ENCODE measurements at places on chromosomes 2 and 18.

GRCh38 chr2:221549143-221549542 lies 23.0 kb downstream of the EPHA4 start:
- DNase-seq = peak; percentile 24

DNA sequence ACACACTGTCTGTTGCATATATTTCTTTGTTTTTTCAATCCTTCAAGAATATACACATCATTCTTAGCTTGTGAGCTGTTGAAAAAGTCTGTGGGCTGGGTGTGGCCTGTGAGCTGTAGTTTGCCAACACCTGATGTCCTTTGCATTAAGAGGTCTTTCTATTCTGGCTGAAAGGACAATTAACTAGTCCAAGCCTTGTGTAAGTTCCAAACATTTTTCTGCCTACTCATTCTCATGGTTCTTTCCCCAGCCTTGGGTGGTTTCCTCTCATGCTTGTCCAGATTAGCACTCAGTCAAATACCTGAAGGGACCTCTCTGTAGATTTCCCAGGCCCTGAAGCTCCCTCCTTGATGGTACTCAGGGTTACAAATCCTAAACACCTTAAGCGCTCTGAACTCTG lies 57.8 kb upstream of the NABP1 start:
- no peak for DNase-seq

DNA sequence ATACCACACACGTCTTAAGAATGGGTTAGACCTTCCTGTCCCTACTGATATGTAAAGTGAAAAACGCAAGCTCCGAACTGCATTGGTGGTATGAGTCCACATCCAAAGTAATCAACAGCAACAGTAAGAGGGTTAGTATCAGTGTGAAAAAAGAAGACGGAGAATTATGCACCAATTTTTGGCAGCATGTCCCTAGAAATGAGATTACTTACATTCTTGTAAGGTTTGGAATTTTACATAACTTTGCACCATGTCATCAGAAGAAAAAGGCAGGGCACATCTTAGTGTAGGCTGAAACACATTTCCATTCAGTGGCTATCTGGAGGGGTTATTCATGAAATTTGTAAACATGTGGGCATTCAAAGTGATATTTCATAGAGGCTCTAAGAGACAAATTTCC lies 88.2 kb downstream of the LONRF2 start:
- no peak for DNase-seq

- DNase-seq = no peak
These were observed 665.1 kb upstream of the ZEB2 start for GRCh38 chr2:145184741-145185651.

DNA sequence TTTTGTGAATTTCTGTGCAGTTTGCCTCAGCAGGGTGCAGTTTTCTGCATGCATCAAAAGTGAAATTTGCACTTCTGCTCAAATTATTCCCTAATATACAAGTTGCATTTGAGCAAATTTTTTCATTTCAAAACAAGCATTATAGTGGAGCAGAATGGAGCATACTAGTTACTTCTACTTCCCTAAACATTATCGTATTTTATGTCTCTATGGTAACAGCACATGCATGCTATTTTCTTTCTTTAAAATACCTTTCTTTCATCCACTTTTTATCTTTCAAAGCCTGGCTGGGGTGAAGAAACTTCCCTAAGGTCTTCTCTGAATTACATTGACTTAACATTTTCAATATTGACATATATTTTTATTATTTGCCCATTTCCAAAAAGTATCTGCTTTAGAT lies 11.2 kb downstream of the RHBDD1 start:
- DNase-seq = no peak

GRCh38 chr2:109527846-109528705 lies 85.7 kb downstream of the SEPTIN10 start:
- DNase-seq = no peak

- DNase-seq = no peak
These were observed 52.1 kb downstream of the RAMP1 start for GRCh38 chr2:237911363-237912017.

DNA sequence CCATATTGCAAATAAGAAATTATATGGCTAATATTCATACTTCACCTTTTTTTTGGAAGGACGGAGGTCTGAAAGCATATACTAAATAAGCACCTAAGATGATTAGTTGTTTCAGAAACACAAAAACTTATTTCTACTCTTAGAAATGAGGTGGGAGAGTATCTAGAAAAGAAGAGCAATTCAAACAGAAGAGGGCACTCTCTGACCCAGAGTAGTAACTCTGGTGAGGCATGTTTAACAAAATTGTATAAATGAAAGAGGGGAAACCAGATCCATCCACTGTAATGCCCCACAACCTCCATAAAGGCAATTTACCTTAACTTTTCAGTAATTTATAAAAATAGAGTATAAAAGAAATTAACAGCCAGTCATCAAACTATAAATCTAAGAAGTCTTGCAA lies 669.6 kb upstream of the VRK2 start:
- DNase-seq = no peak

DNA sequence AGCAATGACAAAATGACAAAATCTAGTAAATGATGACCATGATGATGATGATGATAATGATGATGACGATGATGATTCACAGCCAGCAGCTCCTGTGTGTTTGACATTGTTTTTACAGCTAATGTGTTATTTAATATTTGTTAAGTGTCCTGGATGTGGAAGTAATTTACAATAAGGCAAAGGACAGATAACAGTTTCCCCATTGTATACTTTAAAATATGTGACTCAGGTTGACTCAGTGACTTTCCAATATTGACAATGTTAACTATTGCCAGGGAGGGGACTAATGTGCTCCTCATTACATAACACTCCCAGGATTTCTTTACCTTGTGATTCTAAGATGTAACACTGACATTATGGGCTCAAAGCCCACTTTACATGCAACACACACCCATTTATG lies 602.2 kb downstream of the FBXO15 start:
- DNase-seq = no peak

DNA sequence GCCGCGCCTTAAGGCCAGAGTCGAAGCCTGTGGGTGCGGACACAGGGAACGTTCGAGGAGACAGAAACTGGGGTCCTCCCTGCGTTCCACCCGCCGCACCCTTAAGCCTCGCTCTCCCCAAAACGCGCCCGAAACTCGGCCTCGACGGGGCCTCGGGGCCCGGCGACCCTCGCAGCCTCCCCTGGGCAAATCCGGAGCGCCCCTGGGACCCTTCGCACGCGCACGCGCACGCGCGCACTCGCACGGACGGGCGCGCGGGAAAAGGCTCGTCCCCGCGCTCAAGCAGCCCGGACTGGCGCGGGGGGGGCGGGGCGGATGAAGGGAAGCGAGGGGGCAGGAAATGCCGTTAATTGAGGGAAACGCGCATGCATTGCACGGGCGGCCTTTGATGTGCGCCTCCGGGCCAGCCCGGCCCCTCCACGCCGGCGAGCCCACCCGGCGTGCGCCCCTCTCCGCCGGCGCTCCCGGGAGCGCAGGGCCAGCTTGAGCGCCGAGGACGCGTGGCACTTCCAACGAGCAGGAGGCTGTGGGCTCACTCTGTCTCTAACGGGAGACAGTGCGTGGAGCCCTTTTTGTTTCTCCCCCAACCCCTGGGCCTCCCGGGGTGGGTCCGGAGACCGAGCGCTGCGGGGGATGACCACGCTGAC lies 5.4 kb upstream of the SALL3 start:
- no peak for DNase-seq

GRCh38 chr2:147174824-147175254 lies 670.0 kb upstream of the ACVR2A start:
- DNase-seq = no peak

DNA sequence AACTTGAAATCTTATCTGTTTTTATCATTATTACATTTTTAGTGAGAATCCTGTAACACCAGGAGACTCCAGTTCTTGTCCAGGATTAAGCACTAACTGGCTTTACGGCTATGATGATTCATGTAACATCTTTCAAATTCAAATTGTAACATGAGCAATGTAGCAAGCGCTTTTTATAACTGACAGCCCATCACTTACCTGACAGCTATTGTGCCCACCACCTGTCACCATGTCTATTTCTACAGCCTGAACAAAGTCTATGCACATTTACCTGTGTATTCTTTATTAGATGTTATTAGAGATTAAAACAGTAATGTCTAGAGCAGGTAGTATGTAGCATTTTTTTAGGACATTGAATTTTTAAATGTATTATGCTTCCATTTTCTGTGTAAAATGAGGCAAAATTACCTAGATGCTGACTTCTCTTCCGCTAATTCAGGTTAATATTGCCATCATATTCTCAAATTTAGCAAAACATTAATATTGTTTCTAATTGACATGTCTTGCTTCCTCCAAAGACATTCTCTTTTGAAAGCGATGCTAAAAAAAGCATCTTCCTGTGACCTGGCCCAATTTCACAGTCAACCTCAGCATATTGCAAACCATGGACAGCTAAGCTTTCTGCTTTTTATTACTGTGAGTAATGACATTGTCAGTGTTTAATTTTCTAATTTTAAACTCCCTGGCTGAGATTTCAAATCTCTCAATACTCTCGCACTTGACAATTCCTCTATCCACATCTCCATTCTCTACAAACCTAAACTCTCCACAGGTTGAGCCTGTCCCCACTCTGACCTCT lies 37.8 kb downstream of the RIT2 start:
- no peak for DNase-seq

DNA sequence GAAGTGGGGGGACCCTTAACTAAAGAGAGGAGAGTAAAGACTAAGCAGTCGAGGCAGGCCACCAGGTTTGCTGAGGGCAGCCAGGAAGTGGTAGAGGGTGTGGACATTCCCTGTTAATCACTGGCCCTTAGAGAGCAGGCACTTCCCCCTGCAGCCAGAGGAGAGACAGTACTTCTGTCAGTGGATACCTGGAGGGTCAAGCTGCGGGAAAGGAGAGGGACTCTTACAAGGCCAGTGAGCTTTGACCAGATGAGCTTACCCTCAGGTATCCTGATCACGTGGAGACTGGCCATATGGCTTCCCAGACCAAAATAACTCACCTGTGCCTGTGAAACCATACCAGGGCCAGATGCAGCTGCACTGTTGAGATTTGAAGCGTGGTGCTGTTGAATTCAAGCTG lies 28.6 kb downstream of the ITGA6 start:
- DNase-seq = no peak

GRCh38 chr2:20416723-20417122 lies 30.2 kb upstream of the RHOB start:
- no peak for DNase-seq

DNA sequence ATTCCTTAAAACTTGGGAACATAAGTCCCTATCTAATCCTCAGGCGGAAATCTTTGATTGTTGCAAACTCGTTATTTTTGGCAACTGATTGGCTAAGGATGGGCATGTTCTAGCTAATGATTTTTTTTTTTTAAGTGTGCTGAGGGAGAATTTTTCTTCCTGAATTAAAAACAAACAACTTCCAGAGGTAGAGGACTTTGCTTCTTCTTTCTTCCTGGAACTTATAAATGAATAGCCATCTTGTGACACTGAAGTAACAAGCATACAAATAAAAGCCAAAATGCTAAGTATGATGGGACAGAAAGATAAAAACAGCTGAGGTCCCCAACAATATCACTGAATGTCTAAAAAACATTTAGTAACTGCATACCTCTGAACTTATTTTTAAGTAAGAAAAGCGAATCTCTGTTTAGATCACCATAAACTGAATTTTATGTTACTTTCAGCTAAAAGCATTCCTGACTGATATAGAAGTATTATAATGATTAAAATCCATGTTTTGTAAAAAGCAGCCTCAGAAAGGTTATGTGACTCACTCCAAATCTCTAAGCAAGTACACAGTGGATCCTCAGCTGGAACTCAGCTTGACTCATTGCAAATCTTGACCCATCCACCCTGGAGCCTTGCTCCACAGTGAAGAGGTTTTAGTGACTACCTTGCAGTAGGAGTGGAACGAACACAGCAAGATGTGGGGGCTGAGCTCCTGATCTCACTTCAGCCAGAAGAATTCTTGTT lies 344.4 kb downstream of the CLIP4 start:
- no peak for DNase-seq

All from activated CD4-positive, alpha-beta T cell treated with anti-CD3 and anti-CD28 coated beads, Interleukin-2, amount 50 U/mL, for 16 hours (primary cell).